ENCODE measurements at places on chromosomes 1 and 21. TPM values are rescaled to one million over a fixed set of nuclear protein-coding genes. Genes with fewer than 3 reads are reported as not detected.

SPATA21 gene
- total RNA-seq: not detected

SMYD2 gene
- total RNA-seq: 42.4 TPM

NPHS2 gene
- total RNA-seq: not detected

FCRL3 gene
- total RNA-seq: not detected

- peak; percentile 39 for DNase-seq
These were observed 344.4 kb downstream of the KCTD3 start for GRCh38 chr1:215911406-215911968.

DNA sequence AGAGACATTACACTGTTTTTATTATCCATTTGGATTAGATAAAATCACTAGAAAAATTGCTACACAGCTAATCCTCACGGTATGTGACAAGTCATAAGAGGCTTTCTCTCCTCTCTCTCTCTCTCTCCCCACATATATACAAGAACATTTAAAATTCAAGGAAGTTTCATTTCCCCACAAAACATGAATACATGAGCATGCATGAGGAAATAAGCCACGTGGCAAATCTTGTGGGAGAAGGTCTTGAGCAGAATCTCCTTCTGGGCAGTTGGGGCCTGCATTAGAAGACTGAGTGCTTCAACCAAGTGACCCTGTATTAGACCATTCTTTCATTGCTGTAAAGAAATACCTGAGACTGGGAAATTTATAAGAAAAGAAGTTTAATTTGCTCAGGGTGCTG is 1313.1 kb downstream of the MRPL39 start:
- DNase-seq: no peak

- no peak for DNase-seq
These were observed 8.7 kb downstream of the S100B start for GRCh38 chr21:46596201-46596600.

GRCh38 chr21:41251961-41252642 is 64.5 kb upstream of the FAM3B start:
- DNase-seq: no peak

- DNase-seq: no peak
These were observed at the start of gene KRTAP15-1 for GRCh38 chr21:30439975-30440374. KRTAP15-1 (plus strand) TSS chr21:30440275; CDS start chr21:30440328, 53 bp downstream.

DNA sequence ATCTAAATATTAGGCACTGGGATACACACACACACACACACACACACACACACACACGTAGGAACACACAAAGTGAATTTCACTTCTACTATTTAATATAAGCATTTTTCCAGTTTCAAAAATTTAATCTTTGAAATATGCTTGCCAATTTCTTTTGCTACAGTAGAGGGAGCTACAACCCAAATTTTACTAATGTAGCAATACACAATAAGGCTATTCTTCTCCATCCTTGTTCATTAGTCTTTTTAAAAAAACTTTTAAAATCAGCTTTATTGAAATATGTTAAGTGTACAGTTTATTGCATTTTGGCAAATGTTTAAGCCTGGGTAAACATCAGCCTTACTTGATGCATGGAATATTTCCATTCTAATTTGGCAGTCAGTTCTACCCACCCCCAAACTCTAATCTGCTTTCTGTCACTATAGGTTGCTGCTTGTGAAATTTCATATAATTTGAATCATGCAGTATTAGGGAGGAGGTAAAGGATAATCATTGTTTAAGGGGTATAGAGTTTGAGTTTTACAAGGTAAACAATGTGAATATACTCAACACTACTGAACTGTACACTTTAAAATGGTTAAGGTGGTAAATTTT is 93.0 kb upstream of the TENT5C start:
- DNase-seq: peak; percentile 19

GRCh38 chr1:167663002-167663772 is 33.2 kb downstream of the RCSD1 start:
- DNase-seq: peak; percentile 99

DNA sequence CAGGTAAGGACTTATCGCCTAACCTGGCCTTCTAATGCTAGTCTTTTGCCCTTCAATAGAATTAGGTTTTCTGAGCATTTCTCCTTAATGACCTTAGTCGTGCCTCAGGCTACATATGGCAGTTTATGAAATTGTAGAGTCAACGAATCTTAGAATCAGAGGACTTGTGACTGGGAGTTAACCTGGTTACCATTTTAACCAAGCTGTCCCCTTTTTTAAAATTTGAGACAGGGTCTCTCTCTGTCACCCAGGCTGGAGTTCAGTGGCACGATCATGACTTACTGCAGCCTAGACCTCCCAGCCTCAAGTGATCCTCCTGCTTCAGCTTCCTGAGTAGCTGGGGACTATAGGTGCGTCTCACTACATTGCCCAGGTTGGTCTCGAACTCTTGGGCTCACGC is 53.5 kb upstream of the DMRTB1 start:
- no peak for DNase-seq

All from LHCN-M2 (cell line).